ENCODE measurements at places on chromosomes 7 and 10.

GRCh38 chr7:156034397-156034796 is 222.1 kb upstream of the SHH start:
- no peak for DNase-seq

DNA sequence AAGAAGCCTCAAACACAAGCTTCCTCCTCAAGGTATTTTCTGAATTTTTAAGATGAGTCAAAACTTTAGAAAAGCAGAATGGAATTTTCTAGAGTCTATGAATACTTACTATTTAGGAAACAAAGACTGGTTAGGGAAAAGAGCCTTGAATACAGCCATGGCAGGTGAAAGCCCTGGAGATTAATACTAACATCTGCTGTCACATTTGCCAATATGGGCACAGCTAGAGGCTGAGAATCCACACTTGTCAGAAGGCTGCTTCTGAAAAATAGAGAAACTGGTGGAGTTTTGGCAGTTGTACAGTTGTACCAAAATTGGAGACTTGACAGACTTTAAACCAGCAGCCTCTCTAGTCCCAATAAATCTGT is 24.3 kb upstream of the CNNM1 start:
- DNase-seq, result no peak

DNA sequence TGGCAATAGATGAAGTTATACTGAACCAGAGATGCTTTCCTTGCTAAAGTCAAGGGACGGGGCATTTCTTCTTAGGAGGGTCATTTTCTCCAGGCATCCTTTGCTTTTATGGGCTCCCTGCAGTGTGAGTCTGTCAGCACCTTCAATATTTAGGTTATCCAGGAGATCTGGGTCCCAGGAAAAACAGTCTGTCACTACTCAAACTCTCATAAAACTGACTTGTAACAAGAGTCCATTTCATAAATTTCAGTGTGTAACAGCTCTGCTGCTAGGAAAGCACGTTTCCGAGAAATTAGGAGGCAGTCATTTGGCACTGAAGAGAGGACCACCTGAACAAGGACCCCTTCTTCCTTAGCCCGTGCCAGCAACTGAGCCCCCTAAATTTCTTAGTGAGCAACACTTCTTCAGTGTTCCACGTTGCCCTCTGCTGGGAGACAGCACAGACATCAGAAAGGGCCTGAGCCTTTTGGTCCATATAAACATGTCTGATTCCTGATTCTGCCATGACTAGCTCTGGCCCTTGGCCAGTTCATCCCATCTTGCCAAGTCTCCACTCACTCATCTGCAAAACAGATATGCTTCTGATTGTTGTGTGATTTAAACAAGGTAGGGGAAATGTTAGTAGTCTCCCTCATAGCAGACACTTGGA is 7.2 kb downstream of the GCC1 start:
- DNase-seq, result no peak

GRCh38 chr10:34615770-34616169 is 199.3 kb downstream of the PARD3 start:
- no peak for DNase-seq

DNA sequence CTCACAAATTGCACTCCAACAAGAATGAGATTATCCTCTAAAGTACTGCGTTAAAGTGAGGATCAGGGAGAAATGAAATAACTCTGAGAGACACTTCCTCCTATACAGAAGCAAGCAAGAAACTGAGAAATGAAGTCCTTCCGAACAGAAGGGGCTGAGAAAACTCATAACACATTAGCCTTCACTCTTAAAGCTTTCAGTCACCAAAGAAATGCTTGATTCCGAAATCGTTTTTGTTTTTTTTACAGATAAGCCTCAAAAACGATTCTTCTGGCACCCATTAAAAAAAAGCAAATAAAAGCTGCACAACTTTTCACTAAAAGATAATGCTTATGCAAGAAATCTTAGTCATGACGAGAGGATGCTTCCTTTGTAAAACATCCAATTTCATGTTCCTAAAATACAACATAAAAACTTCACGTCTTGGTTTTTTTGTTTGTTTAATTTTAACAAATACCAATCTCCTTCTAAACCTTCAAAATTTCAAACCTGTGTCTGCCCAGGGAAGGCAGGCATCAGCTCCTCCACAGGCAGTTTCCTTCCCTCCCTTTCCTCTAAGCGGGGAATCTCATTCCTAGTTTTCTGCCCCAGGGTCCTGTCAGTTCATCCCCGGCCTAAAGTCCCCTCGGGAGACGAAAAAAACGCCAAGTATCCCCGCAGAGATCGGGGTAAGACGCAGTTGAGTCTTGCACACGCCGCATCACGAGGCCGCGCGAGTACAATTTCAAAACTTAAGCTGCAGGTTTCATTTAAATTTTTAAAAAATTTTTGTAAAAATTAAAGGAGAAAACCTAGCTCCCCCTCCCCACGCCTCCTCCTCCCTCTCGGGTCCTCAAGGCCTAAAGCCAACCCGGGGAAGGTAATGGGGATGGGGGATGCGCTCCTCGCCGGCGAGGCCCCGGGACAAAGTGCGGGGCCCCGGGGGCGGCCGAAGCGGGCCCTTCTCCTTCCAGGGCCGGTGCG is 1.1 kb downstream of the BAZ1B start:
- DNase-seq, result no peak

DNA sequence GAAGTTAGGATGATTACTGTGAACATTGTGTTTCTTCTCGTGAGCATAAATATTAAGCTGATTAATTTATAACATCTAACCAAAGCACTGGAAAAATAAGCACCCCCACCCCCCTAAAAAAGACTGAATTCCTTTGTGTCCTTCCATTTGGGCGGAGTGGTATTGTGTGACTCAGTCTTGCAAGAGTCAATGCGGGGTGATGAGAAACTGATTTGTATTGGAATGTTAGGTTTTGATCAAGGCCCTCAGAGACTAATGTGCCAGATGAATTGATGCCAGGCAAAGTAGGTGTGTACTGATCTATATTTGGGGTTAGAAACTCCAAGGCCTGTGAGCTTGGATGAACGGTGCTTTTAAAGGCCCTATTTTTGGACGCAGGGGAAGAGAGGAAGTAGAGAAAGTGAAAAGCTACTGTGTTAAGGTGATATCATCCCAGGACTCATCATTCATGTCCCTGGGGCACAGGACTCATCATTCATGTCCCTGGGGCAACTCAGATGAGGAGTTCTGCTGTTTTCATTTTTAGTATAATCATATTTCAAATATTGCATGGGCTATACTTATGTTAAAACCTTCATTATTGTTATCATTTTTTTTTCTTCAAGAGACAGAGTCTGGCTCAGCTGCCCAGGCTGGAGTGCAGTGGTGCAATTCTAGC is 61.3 kb upstream of the PTN start:
- no peak for DNase-seq

GRCh38 chr10:132858121-132859081 is 72.5 kb upstream of the NKX6-2 start:
- DNase-seq, result no peak

GRCh38 chr10:60187691-60188090 is 202.0 kb downstream of the ANK3 start:
- no peak for DNase-seq

GRCh38 chr10:126016156-126016805 is 119.9 kb downstream of the FANK1 start:
- no peak for DNase-seq

- DNase-seq, result no peak
Observed at GRCh38 chr10:2284071-2284470, 546.7 kb upstream of the ADARB2 start.

DNA sequence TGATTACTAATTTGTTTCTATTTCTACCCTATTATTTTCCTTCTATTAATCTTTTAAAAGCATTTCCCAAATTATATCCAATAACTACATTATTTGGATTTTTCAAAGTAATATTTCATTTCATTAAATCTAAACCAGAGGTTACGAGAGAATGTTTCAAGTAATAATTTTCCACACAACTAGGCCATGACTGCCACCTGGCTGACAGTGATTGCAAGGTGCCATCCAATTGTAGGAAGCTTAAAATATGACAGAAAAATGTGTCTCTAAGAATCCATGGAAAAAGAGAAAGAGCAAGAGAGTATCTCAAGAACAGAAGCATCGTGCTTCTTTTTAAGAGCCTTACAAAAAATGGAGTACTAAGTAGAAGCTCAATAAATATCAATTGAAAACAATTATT is 48.7 kb downstream of the TPK1 start:
- no peak for DNase-seq

GRCh38 chr7:112572669-112573301 is 92.0 kb downstream of the LSMEM1 start:
- DNase-seq, result no peak

DNA sequence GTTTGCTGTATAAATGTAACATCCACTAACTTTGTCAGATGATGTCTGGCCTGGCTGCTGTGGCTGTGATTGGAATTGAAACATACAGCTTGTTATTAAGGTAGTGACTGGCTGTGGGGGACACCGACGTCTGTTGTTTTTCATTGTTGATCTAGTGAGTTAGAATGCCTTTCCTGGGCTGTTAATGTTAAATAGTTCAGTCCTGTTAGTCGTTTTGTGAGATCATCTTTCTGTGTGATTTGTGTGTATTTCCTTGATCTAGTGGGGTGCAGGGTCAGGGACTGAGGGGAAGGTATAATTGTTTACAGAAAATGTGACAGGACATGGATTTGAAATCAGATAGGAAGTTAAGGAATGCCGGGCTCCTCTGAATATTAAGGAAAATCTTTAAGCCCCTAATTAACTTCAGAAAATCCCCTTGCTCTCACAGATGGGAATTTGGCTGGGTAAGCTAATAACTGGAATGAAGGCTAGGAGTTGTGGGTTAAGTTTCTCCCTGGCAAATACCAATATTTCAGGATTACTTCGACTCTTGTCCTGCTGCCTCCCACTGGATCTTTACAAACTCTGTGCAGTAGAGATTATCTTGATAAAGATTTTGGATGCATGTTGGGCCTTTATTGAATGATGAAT is 163.1 kb downstream of the AUTS2 start:
- no peak for DNase-seq

DNA sequence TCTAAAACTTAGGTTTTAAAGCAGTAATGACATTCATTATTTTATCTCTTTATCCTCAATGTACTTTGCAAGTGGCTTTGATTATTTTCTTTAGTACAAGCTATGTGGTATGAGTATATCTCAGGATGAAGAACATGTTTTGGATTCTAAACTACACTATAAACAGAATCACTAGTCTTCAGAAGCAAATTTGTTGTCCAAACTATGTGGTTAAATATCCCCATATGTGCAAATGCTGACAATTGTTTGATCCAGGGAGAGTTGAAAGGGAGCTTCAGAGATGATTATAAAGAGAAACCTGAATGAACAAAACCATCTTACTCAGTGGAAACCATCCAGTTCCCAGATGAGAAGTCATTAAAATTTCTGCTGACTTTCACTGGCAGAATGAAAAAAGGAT is 179.3 kb downstream of the MDFIC start:
- no peak for DNase-seq

DNA sequence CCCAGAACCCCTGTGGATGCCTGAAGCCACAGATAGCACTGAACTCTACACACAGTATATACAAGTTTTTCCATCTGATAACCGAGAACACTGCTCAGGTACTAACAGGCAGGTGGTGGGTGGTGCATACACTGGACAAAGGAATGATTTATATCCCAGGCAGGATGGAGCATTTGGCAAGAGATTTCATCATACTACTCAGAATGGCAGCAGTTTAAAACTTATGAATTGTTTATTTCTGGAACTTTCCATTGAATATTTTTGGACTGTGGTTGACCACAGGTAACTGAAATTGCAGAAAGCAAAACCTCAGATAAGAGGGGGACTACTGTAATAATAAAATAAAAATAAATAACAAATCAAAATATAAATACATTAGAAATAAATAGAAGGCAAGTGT is 10.9 kb upstream of the KCNMA1 start:
- DNase-seq, result no peak

- no peak for DNase-seq
Observed at GRCh38 chr10:111732166-111732785, 451.3 kb downstream of the GPAM start.

- no peak for DNase-seq
Observed at GRCh38 chr10:5806745-5807144, 6.5 kb downstream of the GDI2 start.

- DNase-seq, result no peak
Observed at GRCh38 chr7:36640682-36641081, 83.6 kb downstream of the AOAH start.

- DNase-seq, result no peak
Observed at GRCh38 chr7:124930655-124931597, 1.3 kb upstream of the POT1 start.

GRCh38 chr7:6612819-6613218 is 2.6 kb upstream of the ZNF853 start:
- DNase-seq, result no peak

- DNase-seq, result no peak
Observed at GRCh38 chr10:118139321-118139720, 92.6 kb upstream of the RAB11FIP2 start.

DNA sequence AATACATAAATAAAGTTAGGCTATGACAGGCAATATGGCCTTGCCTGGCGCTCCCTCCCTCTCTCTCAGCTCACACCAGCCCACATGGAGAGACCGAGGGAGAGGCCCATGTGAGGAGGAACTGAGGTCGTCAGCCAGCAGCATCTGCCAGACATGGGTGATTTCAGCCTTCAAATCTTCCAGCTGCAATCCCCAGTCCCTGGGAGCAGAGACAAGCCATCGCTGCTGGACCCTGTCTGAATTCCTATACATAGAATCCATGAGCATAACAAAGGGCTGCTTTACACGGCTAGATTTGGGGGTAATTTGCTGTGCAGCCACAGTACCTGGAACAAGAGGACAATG is 35.6 kb downstream of the ANKRD16 start:
- no peak for DNase-seq

GRCh38 chr7:123751821-123752220 is 3.0 kb upstream of the WASL start:
- DNase-seq, result no peak

DNA sequence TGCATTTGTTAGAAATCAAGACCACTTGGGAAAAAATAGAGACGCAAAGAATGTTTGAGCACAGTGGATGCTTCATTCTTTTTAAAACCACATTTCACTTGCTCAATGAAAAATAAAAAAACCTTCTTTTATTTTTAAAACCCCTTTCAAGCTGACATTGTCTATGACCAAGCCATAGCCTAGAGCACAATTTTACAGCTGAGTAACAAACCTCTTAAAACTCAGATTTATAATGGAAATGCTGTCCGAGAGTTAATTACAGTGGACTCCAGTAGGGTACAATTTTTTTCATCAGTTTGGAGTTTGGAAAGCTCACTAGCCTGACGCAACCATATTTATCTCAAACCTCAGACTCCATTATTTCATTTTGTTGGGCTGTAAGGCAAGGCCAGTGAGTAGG is 116.3 kb downstream of the RNLS start:
- DNase-seq, result no peak

GRCh38 chr7:71334541-71334940 is 202.6 kb downstream of the GALNT17 start:
- DNase-seq, result no peak
